ENCODE measurements at places on chromosomes 7 and 10.
A peak's percentile ranks its signal among the peaks of the same experiment; 100 is the strongest.

DNA sequence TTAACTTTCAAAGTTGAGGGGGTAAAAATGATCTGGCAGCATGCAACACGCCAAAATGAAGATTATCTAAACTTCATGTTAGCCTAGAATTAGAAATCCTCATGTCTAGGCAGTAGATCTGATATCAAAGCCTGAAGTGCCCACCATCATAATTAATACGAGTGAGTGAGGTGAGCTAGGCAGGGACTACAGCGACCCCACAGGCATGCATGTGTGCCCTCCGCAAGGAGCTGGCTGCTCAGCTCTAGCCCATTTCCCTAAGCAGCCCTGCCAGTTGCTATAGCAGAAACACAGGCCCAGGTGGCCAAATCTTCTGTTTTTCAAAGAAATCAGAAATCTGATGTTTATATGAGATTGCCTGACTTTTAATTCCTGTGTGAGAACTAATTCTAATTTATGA is 93.1 kb upstream of the IFRD1 start:
- DNase-seq, result no peak

DNA sequence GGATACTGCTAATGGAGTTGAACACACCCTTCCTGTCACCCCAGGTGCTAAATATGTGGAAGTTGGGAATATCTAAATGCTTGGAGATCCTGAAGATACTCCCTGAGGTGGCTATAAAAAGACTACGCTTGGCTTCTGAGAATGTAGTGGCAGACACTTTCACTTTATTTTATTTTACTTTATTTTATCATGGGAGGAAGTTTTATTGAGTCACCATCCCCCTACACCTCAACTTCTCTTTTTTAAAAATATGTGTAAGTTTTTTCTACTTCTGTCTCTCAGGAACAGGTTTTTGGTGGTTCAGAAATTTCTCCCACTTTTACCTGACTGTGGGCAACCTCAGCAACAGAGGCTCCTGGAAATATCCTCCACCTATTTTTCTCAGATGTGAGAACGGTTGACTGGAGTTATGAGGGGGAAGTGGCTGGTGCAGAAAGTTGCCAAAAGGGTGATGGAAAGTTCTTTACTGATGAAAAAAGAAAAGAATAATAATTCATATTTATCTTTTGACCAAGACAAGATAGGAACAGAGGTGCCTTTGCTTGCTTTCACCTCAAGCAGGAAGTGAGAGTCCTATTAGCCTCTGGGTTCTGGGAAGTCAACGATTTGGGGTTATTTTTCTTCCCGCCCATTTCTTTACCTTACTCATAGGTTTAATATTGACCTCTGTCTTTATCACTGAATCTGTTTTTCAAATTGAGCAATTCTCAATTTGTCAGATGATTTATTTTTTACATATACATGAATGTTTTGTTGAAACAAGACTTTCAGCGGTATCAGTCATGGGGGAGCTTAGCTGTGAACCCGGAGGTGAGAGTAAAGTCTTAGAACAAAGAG is 103.6 kb downstream of the AHR start:
- DNase-seq, result peak; percentile 34

GRCh38 chr10:86706977-86707376 is 38.7 kb downstream of the LDB3 start:
- DNase-seq, result no peak

GRCh38 chr7:18952846-18953245 is 164.6 kb downstream of the TWIST1 start:
- DNase-seq, result no peak

DNA sequence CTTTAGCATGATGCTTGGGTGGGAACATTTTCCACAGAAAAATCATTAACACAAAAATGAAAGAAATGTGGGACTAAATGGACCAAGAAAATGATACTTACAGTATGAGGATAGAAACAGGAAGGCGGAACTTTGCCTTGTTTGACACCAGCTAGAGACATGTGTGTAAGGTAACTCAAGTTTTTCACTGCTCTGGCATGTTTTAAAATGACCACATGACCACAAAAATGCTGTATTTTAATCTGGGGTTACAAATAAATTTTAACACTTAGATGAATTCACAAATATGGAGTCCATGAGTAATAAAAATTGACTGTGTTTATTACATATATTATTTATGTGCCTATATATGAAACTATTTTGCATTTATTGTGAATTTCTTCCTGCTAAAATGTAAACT is 100.9 kb upstream of the PHYHIPL start:
- DNase-seq, result no peak

- DNase-seq, result no peak
Observed at GRCh38 chr10:133377818-133378250, 1.2 kb upstream of the PAOX start.

- DNase-seq, result no peak
Observed at GRCh38 chr10:73867126-73867807, 7.1 kb downstream of the CAMK2G start.

GRCh38 chr7:82106201-82106600 is 336.4 kb upstream of the HGF start:
- DNase-seq, result no peak

- DNase-seq, result no peak
Observed at GRCh38 chr10:123062726-123063125, 53.9 kb downstream of the ACADSB start.

DNA sequence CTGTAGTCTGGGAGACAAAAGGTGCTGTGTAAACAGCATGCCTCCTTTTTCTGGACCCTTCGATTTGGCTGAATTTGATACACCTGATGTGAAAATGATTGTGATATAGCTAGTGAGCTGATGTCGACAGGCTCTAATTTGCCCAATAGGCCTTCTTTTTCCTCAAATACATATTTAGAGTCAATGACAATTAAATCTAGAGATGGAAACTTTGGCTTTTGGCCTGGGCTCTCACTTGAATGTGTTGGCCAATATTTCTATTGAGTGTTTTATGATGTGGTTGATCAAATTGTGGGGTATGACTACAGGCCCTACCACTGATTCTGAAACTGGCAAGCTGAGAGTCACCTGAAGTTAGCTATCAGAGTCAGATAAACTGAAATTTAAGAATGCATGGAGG is 151.8 kb upstream of the MEOX2 start:
- DNase-seq, result no peak

DNA sequence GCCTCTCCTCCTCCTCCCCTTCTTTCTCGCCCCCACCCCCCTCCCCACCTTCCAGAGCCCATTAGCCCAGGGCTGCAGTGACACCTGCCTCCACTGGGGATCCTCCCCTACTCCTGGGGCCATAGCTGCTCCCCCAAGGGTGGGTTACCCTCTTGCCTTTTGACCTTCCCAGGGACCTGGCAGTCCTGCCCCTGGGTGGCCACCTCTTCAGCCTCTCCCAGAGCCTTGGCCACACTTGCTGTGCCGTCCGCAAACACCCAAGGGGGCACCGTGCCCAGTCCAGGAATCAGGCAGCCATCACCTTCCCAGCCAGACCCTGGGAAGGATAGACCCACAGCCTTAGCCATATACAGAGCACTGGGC is 19.8 kb upstream of the CLDN4 start:
- no peak for DNase-seq

DNA sequence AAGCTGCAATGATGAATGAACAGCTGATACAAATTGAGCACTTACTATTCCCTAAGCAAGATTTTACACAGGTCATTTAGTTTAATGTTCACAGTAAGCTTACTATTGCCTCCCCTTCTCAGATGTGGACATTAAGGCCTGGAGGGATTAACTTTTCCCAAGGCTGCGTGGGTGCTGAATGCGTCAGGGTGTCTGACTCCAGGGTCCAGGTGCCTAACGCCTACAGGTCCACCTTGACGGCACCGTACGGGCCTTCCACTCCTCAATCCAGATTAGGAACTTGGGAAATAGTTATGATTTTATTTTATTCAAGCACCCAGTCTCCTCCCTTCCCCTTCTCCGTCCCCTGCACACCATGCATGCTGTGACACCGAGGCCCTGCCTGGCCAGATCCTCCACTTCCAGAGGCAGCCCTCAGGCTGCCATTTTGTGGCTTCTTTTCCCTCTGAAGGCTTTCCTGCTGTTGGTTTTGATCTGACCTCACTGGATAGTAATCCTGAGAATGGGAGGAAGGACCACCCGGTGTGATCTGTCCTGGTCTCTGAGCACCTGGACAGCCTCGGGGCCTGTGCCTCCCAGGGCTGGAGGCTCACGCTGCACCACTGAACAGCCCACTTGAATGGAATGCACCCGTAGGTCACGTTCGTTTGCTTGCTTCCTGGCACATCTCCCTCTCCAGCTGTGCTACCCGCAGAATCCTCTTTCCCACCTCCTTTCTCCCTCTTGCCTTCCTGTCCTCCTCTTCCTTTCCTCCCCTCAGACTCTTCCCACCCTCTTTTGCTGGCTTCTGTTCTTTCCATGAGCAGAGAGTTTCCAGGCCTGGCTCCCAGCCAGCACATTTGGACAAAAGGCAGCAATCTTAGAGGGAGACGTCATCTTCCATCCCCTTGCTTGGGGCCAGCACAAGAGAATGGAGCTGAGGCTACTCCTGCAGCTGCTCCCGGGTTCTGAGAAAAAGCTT is 14.4 kb downstream of the DENND2A start:
- no peak for DNase-seq

DNA sequence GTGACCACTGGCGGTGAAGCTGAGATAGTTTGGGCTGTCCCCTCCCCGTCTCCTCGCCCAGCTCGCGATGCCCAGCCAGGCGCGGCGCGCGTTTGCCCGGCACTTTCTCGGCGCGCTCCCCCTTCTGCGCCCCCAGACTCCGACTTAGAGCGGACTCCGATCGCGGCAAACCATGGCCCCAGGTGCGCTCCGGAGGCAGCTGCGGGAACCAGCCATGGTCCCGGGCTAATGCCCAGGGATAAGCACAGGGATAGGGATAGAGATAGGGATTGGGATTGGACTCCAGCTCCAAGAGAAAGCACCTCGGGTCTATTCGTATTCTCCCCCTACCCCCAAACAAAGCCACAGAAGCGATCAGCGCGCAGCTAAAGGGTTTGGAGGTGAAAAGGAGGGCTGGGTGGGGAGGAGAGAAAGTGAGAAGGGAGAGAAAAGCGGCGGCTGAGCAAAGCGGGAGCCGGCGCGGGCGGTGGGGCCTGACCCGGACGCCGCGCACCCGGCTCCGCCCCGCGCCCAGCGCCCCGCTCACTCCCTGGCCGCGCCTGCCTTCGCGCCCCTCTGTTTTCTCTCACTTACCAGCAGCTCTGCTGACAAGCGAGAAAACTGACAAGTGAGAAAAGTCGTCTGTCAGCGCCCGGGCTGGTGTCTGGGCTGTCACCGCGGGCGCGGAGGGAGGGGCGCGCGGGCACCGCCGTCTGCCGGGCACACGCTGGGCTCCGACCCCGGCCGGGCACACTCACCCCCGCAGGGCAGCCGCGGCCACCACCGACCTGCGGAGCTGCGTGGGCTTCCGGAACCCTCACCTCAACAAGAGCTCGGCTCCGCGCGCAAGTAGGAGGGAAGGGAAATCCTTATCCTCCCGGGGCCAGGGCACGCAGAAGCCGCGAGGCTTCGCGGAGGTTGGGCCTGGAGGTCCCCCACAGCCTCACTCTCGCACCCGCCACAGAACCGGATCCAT is at the start of gene PDE1C:
TSS of gene PDE1C (minus strand) at position 2 of the 955 bp plus-strand sequence.
- no peak for DNase-seq

DNA sequence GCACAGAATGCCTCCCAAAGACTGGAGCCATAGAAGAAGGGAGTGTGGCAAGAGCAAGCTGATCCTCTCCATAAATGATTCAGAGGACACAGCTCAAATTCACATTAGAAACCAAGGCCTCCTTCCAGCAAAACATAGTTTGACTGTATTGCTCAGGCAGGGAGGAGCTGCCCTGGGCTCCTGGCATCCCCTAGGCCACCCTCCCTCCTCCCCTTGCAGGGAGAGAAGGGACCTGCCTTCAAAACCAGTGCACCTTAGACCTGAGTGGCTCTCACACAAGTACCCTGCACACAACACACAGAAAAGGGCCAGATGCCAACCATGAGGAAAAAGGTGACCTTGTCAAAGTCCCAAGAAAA is 64.7 kb downstream of the CREB3L2 start:
- no peak for DNase-seq

DNA sequence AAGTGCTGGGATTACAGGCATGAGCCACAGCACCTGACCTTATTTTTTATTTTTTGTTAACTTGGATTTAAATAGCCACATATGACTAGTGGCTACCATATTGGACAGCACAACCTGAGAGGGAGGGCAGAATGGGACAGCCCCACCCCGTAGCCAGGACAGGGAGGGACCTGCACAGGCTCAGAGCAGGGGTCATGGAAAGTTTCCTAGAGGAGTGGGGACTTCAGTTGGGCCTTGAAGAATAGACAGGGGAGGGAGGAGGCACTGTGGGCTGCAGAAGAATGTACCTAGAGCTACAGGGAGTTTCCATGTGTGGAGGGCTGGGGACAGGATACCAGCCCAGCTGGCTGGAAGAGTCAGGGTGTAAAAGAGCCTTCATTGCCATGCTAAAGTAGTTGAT is 8.8 kb downstream of the TRIM8 start:
- DNase-seq, result no peak

DNA sequence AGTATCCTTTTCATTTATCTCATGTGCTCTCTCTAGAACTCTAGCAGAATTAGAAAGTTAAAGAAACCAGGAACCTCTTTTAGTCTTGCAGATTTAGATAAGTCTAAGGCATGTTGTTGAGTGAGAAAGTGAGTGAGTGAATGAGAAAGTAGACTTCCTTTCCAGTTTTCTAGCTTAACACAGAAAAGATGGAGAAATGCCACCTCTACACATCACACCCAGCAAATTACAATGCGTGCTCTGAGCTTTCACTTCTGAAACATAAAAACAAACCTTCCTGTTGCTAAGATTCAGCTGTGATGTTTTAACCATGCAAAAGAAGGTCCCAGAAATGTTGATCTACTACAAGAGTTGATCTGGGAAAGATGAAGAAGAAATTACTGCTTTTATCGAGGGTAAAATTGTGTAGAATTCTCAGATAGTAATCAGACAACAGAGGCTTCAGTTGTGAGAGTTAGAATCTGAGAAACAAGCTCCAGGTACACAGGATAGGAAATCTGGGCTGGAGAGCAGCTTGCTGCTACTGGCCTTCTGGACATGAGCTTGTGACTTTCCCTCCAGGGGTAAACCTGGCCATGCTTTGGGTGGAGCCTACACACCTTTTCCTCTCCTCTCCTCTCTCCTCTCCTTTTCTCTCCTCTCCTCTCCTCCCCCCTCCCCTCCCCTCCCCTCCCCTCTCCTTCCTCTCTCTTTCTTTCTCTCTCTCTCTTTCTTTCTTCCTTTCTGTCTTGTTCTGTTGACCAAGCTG is 4.6 kb downstream of the CYP3A5 start:
- no peak for DNase-seq

DNA sequence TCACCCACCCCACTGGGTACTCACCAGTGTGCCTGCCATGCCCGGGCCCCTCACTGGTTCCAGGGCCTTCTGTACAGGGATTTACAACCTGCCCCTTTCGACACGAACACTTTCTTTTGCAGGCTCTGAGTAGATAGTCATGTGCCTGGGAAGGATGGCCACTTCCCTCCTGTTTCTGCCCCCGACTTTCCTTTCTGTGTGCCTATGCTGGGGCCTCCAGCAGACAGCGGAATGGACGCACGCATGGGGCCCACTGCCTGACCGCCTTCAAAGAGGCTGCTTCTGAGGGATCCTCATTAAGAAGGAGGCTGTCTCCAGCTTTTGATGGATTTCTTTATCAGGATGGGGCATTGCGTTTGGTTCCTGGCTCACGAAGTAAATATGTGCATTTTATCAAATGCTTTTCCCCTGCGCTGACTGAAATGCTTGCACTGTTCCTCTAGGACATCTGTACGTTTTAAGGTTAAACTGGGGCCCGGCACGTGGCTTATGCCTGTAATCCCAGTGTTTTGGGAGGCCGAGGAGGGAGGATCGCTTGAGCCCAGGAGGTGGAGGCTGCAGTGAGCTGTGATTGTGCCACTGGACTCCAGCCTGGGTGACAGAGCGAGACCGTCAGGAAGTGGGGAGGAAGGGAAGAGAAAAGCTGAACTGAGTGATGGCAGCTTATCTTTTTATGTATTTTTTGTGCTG is 29.4 kb upstream of the NKX6-2 start:
- DNase-seq, result no peak
